Hindlimb muscle (tissue), 1 donor: ENCODE measurements at places on chromosomes 7 and 10.

DNA sequence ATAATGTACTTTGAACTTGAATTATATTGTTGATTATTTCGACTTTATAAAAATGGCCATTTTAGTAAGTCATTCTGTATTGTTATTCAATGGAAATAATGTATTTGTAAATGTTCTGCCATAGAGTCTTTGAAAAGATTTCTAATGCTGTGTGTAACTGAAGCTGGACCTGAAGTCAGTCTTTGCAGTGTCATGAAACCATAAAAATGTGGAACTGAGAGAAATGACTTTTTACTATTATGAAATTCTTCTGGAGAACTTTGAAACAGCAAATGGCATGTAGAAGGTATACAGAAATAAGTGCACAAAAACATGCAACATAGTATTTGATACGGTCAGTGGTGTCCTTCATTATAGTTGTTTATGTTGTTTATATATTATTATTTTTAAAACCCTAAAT, 59.7 kb upstream of the ADRA2A start:
- DNase-seq: no peak

DNA sequence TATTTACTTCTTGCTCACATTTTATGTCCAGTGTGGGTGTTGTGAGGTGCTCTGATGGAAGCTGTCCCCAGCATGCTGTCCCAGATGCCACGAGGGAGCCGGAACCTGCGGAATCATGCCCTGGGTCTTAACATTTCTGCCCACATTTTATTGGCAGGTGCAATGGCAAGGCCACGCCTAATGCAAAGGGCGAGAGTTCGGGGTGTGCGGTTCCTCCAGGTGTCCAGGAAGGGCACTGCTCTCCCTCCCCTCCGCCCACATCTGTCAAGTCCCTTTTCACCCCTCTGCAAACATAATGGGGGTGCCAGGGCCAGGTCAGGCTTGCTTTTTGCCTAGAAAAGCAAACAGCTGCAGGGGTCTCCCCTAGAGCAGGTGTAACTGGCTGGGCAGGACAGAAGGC, 16.4 kb downstream of the PDAP1 start:
- DNase-seq: no peak

GRCh38 chr10:101858723-101859500, 15.3 kb upstream of the KCNIP2 start:
- no peak for DNase-seq

GRCh38 chr10:6729071-6729774, 149.1 kb upstream of the PRKCQ start:
- peak; percentile 40 for DNase-seq

GRCh38 chr10:127525686-127526085, 23.4 kb upstream of the NPS start:
- no peak for DNase-seq
